A549 treated with ZK216348 at 1 μM for 4 hours (cell line): ENCODE measurements at places on chromosomes 16 and 17. TPM values are rescaled to one million over a fixed set of nuclear protein-coding genes. Genes with fewer than 3 reads are reported as not detected.

TBC1D3D gene
- total RNA-seq: 0.08 TPM in 1 of 5 replicates, not detected in the others

CCL8 gene
- not detected in 5 replicates for total RNA-seq

PRR35 gene
- 0.11 to 0.20 TPM (median 0.13 TPM) in 4 of 5 replicates, not detected in the other for total RNA-seq

AARS1 gene
- total RNA-seq: 75.0 to 102 TPM (median 92.5 TPM) in 5 replicates

NOD2 gene
- 0.02 TPM in 1 of 5 replicates, not detected in the others for total RNA-seq

TOX3 gene
- total RNA-seq: 0.07 to 0.67 TPM (median 0.23 TPM) in 5 replicates

TBC1D3I gene
- total RNA-seq: 0.20 to 0.46 TPM (median 0.23 TPM) in 5 replicates

TMEM204 gene
- not detected in 5 replicates for total RNA-seq

PNMT gene
- total RNA-seq: 0.12 to 0.14 TPM in 2 of 5 replicates, not detected in the others
